ENCODE measurements at places on chromosomes 5 and 9.

GRCh38 chr9:129595903-129596540, 24.9 kb downstream of the C9orf50 start:
- DNase-seq: no peak

DNA sequence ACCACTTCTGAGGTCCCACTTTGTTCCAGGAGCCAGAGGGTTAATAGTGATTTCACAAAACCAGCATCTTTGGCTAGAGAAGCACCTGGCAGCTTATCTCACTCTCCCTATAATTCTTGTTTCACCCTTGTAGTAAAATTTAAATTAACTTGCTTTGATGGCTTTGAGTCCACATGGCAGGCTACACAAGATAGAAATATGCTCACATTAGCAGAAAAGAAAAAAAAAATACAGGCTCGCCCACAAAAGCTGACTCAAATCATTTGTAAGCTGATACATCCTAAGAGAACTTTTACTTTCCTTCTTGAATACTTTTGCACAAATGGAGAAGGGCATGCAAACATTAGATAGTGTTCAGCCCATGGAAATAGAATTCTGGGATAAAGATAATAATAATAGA, 36.2 kb downstream of the TNFSF15 start:
- DNase-seq: no peak

DNA sequence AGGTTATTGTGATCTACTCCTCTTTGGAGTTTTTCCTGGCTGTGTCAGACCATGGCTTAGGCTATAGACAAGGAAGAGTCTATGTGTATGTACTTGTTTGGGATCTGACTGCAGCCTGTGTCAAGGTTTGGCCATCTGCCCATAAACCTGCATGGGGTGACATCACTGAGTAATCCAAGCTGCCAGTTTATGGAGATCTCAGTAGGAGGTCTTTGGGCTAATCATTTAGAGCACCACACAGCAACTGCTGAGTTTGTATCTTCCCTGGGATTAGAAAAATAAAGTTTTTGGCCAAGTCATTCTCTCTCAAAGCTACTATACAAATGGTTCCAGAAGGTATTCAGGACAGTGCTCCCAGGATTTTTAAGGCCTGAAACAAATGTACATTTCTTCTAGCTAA, 65.5 kb upstream of the HSPB3 start:
- peak; percentile 90 for DNase-seq

GRCh38 chr9:133534346-133535291, at the start of gene ADAMTSL2:
ADAMTSL2 (plus strand) TSS chr9:133534704; CDS start chr9:133536713, 2,009 bp downstream.
- DNase-seq: no peak

- no peak for DNase-seq
These were observed 3.6 kb upstream of the PSMD5 start for GRCh38 chr9:120846251-120846889.

- no peak for DNase-seq
These were observed 172.3 kb upstream of the PPP1R26 start for GRCh38 chr9:135307300-135307699.

DNA sequence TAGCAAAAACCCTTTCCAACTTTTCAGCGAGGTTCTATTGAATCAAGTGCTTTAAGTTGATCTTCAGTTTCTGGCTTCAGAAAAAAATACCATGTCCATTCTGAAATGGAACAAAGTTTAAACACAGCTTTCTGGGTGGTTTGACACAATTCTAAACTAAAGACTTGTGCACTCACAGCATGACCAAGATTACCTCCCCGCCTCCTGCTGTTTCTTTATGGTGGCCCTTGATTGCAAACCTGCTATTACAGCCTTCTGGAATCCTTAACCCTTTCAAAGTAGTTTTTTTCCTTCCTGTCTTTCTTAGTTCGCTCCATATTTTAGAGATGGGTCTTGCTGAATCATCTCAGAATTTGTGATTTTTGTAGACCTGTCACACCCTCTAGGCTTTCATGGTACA, 135.9 kb upstream of the FBN2 start:
- DNase-seq: no peak

GRCh38 chr5:53126521-53126920, 17.0 kb upstream of the MOCS2 start:
- DNase-seq: peak; percentile 43

- no peak for DNase-seq
These were observed 258.8 kb upstream of the CHD1 start for GRCh38 chr5:99187611-99188010.

DNA sequence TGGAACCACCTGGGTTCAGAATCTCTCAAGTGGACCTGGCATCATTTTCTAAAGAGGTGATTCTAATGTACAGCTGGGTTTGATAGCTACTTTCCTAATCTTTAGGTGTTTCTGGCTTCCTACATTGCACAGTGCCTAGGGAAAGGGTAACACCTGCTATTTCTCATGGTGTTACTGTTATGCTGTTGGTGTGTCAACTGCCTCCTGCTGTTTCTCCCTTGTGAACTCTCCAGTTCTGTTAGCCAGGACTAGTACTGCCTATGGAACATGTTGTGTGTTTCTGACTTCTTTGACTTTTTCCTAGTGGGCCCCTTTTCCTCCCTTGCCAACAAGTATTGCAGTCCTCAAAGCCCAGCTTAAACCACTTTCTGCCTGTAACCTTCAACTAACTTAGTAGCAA, 5.5 kb downstream of the ARHGEF28 start:
- DNase-seq: no peak

DNA sequence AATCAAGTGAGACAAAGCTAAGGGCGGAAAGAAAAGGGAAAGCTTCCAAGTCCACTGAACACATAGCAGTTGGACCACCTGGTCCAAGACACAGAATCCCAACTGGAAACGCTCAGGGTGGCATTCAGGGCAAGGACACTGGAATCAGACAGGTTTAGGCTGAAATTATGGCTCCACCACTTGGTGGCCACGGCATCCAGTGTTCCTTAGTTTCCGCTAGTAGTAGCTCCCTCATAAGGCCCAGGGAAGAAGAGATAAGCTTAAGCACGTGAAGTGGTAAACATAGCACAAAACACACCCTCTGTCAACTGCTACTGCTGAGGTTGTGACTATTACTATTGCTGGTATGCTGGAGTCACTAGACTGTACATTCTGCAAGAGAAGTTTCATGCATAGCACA, 209.4 kb downstream of the GLIS3 start:
- no peak for DNase-seq

DNA sequence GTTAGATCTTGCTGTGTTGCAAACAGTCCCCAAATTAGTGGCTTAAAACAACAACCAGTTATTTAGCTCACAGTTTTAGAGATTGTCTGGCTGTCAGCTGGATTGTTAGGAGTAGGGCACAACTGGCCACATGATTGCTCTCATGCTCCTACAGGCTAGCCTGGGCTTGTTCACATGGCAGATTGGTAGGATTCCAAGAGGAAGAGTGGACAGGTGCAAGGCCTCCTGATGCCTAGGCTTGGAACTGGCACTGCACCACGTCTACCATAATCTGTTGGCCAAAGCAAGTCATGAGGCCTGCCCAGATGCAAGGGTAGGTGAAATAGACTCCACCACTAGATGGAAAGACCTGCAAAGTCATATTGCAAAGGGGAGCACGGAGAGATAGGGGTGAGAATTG, 76.4 kb downstream of the ACER2 start:
- no peak for DNase-seq

- DNase-seq: no peak
These were observed 429.3 kb downstream of the CCDC171 start for GRCh38 chr9:15982182-15982581.

- DNase-seq: peak; percentile 52
These were observed 28.1 kb downstream of the NTRK2 start for GRCh38 chr9:84697509-84698114.

- no peak for DNase-seq
These were observed 7.4 kb downstream of the NPR2 start for GRCh38 chr9:35798658-35799374.

DNA sequence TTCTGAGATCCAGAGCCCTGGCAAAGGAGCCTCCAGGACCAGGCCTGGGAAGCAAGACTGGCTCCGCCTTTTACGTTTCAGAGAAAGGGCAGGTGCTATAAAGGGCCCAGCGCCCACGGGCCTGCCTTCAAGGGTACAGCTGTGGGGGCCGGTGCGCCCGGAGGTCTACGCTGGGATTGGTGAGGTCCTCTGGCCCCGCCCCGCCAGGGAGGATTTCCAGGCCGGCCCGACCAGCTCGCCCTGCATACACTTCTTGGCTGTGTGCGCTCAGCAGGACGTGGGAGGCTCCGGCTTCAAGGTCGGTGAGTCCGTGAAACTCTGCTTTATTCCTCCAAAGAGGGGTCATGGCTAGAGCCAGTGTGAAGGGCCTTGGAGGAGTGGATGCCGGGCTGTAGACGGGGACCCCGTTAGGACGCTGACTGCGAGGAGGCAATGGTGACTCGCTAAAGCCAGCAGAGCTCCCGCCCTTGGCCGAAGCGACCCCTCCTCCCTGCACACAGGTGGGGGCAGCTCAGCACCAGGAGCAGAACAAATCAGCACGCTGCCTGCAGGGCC, at the start of gene CKMT2:
Gene CKMT2 (plus strand): TSS at position 243 of the 555 bp plus-strand sequence. CDS start 17,811 bp downstream, outside the sequence.
- no peak for DNase-seq

- DNase-seq: no peak
These were observed at the start of gene DBN1 for GRCh38 chr5:177473443-177474001. DBN1 (minus strand) TSS chr5:177473634; CDS start chr5:177473521, 113 bp downstream.

DNA sequence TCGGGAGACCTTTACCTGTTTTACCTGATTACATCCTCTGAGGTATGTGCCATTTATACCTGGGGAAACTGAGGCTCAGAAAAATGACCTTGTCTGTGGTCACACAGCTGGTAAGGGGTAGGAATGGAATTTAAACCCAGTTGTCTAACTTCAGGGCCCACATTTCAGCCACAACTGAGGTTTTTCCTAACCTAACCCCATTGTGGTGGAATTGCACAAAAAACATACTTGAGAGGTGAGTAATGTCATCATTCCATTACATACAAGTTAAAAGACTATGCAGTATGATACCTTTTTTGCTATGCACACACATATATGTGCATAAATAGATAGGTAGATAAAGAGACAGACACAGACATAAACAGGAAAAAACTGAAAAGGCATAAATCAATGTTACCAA, 14.1 kb downstream of the FGF1 start:
- DNase-seq: peak; percentile 70

- DNase-seq: no peak
These were observed 136.3 kb downstream of the SIL1 start for GRCh38 chr5:139061856-139062255.

DNA sequence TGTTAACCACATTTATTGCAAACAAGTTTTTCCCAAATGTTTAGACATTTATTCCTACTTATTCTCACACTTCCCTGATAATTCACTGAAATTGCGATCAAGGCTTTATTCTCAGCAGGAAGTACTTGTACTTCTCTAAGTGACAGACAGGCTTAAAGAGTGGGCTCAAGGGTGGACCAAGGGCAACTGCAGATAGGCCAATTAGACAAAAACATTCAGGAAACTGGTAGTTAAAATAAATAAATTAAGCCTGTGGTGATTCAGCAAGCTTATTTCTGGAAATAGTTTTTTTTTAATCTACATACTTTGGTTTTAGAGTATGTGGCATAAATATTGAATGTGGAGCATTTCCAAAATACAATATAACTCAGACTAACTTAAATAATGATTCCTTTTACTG, 136.1 kb downstream of the UGCG start:
- peak; percentile 74 for DNase-seq

- no peak for DNase-seq
These were observed at the start of gene NFIB for GRCh38 chr9:14313951-14314423. NFIB (minus strand) TSS chr9:14314141; CDS start chr9:14313511, 630 bp downstream.

DNA sequence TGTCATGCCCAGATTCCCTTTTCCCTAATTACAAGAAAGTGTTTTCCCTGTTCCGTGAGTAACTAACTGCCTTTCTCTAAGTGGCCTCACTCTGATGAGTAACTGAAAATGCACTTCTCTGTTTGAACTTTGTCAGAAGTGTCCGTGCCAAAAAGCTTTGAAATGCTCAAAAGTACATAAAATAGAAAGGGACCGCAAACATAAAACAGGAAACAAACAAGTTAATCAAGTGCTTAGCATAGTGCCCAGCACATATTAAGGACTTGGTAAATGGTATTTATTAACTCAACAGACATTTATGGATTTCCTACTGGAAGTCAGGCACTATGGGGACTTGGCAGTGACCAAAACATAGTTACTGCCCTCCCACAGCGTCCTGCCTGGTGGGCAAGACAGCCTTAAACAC, 22.3 kb downstream of the AQP3 start:
- no peak for DNase-seq

- DNase-seq: no peak
These were observed 119.3 kb downstream of the CD180 start for GRCh38 chr5:67077296-67077695.

DNA sequence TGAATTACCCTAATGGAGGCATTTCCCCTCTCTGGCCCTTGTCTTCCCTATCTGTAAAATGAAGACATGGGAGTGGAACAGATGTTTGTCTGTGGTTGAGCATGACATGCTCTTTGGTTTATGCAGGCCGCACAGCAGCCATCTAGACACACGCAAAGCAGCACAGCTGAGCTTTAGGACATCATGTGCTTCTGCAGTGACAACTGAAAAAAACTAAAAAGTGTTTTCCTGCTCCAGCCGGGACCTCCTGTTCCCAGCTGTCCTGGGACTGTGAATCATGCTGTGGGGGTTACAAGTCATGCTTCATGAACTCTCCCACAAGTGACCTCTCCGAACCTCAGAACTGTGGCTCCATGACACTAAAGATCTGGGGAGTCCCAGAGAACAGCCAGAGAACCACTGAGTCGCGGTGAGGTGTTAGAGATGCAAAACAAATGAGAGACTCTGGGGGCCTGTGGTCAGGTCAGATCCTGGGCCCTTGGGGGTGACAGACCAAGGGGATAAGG, 1.7 kb downstream of the SMIM3 start:
- no peak for DNase-seq

- no peak for DNase-seq
These were observed 111.8 kb downstream of the CAVIN4 start for GRCh38 chr9:100689635-100690034.

GRCh38 chr5:135648116-135648515, 69.3 kb upstream of the CXCL14 start:
- DNase-seq: no peak

GRCh38 chr9:127991017-127991756, 10.4 kb upstream of the EEIG1 start:
- no peak for DNase-seq

- no peak for DNase-seq
These were observed 108.3 kb downstream of the RPS23 start for GRCh38 chr5:82169892-82170291.

GRCh38 chr5:7816535-7816901, 34.4 kb downstream of the CFAP90 start:
- no peak for DNase-seq

DNA sequence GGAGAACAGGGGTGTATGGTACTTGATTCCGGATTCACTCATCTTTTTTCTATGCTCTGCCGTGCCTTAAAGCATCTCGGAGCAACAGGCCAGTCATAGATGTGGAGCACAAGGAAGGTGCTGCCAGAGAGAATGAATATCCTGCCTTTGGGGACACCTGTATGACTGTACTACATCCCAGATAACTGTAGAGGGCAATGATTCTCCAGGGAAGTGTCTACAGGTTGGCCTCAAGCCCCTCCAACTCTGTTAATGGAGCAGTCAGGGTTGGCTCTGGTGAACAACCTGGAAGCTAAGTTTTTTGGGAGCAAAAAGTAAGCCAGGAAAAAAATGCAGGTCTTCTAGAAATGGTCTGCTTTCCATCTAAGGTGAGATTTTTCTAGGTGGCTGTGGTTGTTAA, 71.0 kb downstream of the NREP start:
- DNase-seq: no peak

GRCh38 chr9:107481035-107481434, 8.5 kb downstream of the KLF4 start:
- DNase-seq: no peak

Measured in fibroblast of skin of left quadriceps (primary cell).